ENCODE measurements at places on chromosomes 1 and 21.

GRCh38 chr1:203267912-203268311 lies 37.4 kb upstream of the BTG2 start:
- DNase-seq: no peak

DNA sequence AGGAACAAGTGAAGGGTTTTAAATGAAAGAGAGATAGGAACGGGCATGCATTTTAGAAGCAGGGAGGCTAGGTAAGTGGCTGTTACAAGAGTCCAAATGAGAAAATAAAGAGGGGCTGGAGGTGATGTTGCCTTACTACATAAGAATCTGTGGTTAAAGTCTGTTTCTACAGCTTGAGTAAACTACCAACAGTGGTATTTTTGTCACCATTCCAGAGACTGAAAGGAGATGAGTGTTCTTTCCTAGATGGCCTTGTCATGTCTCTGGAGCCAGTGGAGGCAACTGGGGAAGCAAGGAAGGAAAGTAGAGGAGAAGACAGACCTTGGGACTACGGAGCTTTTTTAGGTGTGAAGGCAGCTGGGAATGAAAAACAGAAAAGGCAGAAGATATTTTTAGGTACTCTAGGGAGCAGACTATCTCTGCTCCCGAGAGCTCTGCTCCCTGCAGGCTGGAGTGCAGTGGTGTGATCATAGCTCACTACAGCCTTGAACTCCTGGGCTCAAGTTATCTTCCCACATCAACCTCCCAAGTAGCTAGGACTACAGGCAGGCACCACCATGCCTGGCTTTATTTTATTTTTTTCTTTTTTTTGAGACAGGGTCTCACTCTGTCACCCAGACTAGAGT lies 12.2 kb downstream of the HDAC1 start:
- DNase-seq: no peak

DNA sequence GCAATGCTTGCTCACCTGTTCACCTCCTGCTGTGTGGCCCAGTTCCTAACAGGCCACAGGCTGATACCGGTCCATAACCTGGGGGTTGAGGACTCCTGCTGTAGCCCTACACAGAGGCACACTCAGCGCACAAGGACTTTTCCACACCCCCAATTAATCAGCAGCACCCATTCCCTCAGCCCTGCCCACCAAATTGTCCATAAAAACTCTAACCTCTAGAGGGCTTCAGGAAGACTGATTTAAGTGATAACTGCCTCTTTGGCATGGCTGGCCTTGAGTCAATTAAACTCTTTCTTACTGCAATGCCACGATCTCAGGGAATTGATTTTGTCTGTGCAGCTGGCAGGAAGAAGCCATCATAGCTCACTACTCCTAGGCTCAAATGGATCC lies 71.3 kb upstream of the MUTYH start:
- DNase-seq: no peak

- DNase-seq: no peak
Measured at GRCh38 chr21:29739176-29739575, 200.6 kb downstream of the GRIK1 start.

GRCh38 chr1:203172184-203173010 lies 3.2 kb downstream of the MYBPH start:
- peak; percentile 10 for DNase-seq

- no peak for DNase-seq
Measured at GRCh38 chr1:13469343-13469742, 44.5 kb downstream of the LRRC38 start.

GRCh38 chr1:25727635-25728286 lies 72.2 kb upstream of the SELENON start:
- DNase-seq: no peak

- DNase-seq: no peak
Measured at GRCh38 chr1:173224949-173225348, 17.8 kb upstream of the TNFSF4 start.

GRCh38 chr1:162391790-162392563 lies 10.4 kb downstream of the C1orf226 start:
- no peak for DNase-seq

GRCh38 chr21:44924606-44925377 lies 4.1 kb upstream of the ITGB2 start:
- DNase-seq: no peak

All from stimulated activated CD8-positive, alpha-beta memory T cell treated with anti-CD3 and anti-CD28 coated beads, Interleukin-7, amount 100 ng/mL, for 1 hour (primary cell).